CD4-positive, alpha-beta T cell treated with Interleukin-12 subunit alpha and Interleukin-12 subunit beta, for 1 hour (primary cell): ENCODE measurements at places on chromosomes 12 and 14.

- no peak for DNase-seq
Observed at GRCh38 chr14:104872469-104873341, 7.6 kb downstream of the CEP170B start.

- no peak for DNase-seq
Observed at GRCh38 chr12:78767264-78767981, 97.2 kb upstream of the SYT1 start.

- no peak for DNase-seq
Observed at GRCh38 chr12:27013611-27014084, 536 bp downstream of the TM7SF3 start.

GRCh38 chr14:92940543-92940942, 17.6 kb downstream of the CHGA start:
- DNase-seq, result no peak

DNA sequence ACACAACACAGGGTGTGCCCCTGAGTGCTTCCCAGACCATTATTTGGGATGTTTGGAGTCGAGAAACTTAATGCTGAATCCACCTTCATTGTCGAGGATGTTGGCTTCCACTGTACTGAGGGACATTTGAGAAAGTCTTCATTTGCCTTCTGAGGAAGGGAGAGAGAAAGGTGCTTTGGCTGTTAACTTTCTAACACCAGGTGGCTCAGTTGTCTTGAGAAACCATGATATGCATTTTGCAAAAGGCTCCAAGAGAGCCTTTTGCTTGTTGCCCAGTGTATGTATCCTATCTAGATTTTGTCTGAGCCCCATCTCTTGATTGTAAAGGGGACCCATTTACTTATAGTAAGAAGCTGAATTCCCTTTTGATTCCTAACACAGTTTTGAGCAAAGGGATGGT, 28.6 kb upstream of the NRXN3 start:
- no peak for DNase-seq

DNA sequence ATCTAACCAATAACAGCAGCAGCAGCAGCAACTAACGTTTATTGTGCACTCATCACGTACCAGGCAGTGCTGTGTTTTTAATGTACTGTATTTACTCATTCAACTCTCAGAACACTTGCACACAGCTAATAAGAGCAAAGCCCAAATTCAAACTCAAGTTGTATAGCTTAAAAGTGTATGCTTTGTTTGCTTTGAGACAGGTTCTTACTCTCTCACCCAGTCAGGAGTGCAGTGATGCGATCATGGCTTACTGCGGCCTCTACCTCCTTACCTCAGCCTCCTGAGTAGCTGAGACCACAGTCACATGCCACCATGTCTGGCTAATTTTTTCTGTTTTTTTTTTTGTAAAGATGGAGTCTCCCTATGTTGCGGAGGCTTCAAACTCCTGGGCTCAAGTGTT, 105.4 kb downstream of the PAPLN start:
- DNase-seq, result no peak

GRCh38 chr14:52876311-52876710, 74.5 kb downstream of the FERMT2 start:
- DNase-seq, result no peak

- no peak for DNase-seq
Observed at GRCh38 chr12:124028555-124028925, 55.5 kb downstream of the ZNF664 start.

- no peak for DNase-seq
Observed at GRCh38 chr12:3333991-3334391, 157.0 kb upstream of the PRMT8 start.

DNA sequence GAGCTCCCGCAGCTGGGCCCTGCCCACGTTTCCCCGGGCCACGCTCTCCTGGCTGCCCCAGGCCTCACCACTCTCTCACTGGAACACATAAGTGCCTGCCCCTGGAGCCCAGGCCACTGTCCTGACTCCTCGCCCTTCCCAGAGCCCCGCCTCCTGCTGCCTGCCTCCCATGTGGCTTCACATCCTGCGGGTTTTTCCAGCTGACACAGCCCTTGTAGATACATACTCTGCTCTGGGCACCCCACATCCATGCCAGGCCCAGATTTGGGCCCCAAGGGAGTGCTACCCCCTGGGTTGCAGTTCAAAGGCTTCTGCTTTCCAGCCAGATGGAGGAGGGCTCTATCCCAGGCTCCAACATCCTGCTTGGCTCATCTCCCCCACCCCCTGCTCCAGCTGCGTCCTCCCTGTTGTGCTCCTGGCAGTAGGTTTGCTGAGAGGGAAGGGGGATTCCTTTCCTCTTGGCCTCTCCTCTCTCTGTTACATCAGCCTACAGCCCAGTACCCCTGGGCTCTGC, 60.1 kb downstream of the TSPAN9 start:
- no peak for DNase-seq

DNA sequence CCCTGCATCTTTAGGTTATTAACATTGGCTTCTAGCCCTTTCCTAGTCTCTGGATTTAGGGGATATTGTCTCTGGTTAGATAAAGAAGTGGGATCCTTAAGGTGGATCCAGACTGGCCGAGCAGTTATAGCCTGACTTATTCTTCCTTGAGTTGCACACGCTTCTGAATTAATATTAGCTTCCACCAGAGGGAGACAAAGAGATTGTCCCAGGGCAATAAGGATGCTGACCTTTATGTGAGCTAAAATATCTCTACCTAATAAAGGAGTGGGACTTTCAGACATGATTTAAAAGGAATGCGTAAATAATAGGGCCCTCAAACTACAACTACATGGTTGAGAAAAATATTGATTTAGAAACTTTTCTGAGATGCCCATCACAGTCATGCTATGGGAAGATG, 139.7 kb downstream of the SLCO1B3 start:
- DNase-seq, result peak; percentile 6

DNA sequence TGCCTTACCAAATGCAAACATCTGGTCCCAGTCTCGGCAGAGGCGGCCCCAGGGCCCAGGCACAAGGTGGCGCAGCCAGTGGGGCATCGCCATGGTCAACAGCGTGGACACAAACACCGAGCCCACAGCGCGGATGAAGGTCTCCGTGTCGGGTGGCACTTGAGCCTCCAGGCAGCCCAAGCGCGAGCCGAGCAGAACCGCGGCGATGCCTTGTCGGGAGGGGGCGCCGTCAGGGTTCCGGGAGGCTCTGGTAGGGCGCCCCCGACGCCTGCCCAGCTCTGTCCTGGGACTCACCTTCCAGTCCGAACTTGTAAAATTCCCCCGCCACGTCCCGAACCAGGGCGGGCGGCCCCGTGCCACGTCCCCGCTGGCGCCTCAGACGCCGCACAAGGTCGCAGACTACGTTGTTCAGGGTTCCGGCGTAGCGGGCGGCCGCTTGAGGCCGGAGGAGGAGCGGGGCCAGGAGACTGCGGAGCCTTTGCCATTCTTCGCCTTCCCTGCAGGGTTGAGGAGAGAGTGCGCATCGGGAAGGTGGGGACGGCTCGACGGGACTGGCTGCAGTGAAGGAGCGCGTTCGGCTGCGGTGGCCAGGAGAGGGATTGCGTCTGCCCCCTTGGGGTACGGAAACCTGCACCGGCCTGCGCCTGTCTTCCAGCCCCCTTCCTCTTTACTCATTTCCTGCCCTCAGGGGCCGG, 1.7 kb downstream of the CYP27B1 start:
- DNase-seq, result peak; percentile 57

DNA sequence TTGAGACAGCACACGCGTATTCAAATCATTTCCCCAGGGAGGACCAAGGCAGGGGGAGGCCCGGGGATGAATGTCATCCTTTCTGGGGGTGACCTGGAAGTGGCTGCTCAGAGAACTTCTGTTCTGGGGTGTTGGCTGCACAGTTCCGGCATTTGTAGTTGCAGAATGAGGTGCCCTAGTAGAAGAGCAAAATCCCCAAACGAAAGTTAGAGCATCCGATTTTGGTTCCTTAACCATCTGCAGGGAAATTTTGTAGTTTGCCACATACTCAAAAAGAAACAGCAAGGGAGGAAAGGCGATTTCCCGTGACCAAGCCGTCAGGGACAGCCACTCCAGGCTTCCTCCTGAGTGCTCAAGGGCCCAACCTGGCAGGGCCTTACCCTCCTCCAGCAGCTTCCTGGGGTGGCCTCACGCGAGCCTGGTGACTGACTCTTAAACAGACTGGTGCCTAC, 13.0 kb upstream of the TRAF3 start:
- no peak for DNase-seq

DNA sequence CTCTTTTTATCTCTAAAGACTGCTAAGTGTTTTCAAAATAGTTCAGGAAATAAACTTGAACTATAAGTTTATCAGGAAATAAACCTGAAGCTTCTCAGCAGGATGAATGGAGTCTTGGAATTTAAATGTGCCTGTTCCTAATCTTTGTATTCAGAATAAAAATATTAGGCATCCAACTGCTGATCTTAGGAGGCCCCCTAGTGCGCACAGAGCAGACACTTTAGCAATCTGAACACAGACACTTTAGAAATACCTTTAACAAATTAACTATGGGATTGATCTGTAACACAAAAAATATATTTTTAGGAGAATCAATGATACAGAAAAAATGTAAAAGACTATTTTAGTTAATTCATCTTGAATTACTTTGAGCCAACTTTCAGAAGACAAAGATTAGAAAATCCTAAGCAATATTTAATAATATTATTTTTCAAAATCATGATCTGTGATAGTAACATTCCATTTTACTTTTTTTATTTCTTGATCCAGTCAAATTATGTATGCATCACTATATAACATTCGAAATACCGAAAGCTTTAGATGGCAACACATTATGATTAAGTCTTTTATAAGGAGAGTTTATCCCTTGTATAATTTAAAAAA, 80.9 kb downstream of the SLC41A2 start:
- DNase-seq, result peak; percentile 40

DNA sequence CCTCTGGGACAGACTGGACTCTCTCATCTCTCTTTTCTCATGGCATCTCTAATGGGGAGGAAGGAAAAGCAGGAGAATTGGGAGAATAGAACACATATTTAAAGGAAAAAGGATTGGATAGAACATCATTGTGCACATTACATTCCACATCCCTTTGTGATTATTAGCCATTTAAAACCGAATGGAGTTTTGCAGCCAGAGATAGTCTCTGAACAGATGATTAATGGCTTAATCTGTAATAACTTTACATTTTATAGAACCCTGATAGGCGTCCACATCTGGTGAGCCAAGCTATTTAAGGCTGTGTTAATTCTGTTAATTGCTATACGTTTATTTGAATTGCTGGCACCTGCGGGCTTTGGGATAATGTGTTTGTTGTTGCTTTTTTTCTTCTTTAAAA, 487.3 kb downstream of the NRXN3 start:
- DNase-seq, result no peak

GRCh38 chr14:35258420-35258819, 33.8 kb upstream of the PSMA6 start:
- DNase-seq, result no peak

GRCh38 chr14:30138567-30138966, 210.9 kb upstream of the PRKD1 start:
- DNase-seq, result no peak

- DNase-seq, result peak; percentile 51
Observed at GRCh38 chr12:46373301-46374296, 1.0 kb upstream of the SLC38A2 start.

DNA sequence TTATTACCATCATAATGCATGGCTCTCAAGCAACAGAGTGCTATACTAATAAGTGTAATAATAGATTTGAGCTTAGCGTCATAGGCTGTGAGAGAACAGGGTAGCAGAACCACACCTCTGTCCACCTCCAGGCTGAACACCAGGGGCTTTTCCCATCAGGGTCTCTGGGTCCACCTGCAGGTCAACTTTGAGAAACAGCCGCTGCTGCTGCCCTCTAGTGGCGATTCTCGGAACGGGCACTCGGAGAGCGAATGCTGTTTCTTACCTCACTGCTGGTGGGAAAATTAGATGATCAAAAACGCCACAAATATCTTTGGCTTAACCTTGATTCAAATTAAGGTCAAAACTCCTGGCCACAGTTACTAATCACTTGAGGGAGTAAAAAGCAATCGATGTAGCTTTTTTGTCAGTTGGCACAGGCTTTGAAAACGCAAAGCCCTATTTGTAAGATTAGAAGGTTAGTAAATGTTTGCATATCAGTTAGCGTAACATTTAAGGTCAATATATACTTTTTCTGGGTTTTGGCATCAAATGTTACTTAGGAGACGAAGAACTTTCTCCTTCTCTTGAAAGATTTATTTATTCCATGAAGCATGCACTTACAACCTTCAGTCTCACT, 127.9 kb upstream of the TMEM132D start:
- DNase-seq, result peak; percentile 36

- DNase-seq, result no peak
Observed at GRCh38 chr14:53871951-53872350, 84.7 kb downstream of the BMP4 start.

GRCh38 chr14:29037411-29037810, 270.8 kb downstream of the FOXG1 start:
- DNase-seq, result no peak

GRCh38 chr14:100823413-100824080, 2.4 kb upstream of the MEG3 start:
- DNase-seq, result no peak

DNA sequence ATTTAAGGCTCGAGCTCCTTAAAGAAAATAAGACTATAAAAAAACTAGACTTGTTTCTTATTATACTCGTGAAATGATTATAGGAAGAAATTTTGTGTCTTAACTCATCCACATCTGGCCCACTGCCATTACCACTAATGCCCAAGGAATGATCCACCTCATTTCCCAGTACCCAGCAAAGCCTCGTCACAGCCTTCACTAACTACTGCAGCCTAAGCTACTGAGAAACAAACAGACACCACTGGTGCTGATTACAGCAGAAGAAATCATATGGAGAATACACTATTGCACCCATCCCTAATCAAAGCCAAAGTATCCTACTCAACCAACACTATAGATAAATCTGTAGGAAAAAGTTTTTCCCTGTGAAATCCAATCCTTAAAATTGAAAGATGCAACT, 205.3 kb upstream of the NAV3 start:
- no peak for DNase-seq

DNA sequence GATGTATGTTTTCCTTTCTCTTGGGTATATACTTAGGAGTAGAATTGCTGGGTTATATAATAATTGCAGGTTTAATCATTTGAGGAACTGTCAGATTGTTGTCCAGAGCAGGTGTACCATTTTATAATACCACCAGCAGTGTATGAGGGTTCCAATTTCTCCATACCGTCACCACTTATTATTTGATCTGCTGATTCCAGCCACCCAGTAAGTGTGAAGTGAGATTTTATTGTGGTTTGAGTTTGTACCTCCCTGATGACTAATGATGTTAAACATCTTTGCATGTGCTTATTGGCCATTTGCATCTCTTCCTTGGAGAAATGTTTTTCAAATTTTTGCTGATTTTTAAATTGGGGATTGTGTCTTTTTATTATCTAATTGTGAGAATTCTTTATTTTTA, 15.1 kb downstream of the NCKAP5L start:
- no peak for DNase-seq

GRCh38 chr14:21518725-21519124, 7.4 kb downstream of the SALL2 start:
- DNase-seq, result no peak

- no peak for DNase-seq
Observed at GRCh38 chr14:65168840-65169239, 66.5 kb upstream of the MAX start.
